Astrocyte of the hippocampus (primary cell): ENCODE measurements at places on chromosomes 11 and 22.

DNA sequence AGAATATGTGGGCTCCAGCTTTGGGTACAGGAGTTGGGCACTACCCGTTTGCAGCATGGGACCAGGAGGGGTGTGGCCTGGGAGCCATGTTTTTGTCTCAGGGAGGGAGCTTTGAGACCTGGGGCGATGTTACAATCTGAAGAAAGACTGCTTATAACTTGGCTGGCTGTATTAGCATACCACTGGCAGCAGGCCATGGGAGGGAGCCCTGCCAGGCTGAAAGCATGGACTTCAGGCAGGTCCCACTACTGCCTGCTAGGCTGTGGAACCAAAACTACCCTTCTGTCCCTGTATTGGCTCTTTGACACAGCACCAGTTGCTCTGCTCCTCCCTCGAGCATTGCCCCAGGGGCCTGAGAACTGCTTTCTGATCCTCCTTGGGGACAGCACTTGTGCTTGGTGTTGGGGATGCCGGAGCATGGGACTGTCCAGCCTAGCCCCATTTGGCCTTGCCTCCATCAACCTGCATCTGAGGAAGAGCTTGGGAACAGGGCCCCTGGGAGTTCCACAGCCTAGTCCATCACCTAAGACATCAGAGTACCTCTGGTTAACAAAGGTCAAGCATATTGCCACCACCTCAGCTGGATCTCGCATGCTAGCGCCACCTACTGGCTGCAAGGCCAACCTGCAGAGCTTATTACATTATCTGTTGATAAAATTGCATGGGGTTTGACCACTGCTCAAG is 217.4 kb downstream of the SBF2 start:
- peak; percentile 82 for DNase-seq

GRCh38 chr22:37230673-37231405 is 13.2 kb downstream of the RAC2 start:
- no peak for DNase-seq

GRCh38 chr22:44685384-44686056 is 16.5 kb upstream of the PRR5 start:
- peak; percentile 48 for DNase-seq

- no peak for DNase-seq
These were observed 42.5 kb downstream of the CABIN1 start for GRCh38 chr22:24053481-24054226.

DNA sequence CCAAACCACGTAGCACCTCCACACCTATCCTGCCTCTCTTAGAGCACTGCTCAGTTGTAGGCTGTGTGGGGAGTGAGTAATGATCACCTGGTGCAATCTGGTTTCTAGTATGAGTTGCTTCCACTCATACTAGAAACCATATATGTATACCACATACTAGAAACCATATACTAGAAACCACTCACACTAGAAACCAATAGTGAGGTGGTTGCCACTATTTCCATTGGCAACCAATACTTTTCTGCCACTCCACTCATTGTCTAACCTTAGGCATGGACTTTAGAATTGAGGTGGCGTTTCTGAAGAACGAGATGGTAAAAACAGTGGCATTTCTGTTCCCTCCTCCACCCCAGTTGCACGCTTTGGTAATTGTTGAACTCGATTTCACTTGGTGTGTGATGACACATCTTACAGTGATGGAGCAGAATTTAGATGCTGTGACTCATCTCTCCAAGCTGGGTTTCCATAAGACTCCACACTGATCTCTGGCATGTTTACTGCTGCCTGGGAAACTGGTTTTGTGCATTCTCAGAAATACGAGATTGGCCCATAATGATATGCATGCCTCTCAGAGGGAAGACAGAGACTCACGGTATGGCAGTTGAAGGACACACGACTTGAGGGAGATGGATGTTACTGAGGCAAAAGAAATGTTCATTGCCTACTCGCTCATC is 82.9 kb downstream of the KIRREL3 start:
- peak; percentile 97 for DNase-seq

GRCh38 chr11:64444838-64445441 is 86.0 kb downstream of the RPS6KA4 start:
- DNase-seq = peak; percentile 11

DNA sequence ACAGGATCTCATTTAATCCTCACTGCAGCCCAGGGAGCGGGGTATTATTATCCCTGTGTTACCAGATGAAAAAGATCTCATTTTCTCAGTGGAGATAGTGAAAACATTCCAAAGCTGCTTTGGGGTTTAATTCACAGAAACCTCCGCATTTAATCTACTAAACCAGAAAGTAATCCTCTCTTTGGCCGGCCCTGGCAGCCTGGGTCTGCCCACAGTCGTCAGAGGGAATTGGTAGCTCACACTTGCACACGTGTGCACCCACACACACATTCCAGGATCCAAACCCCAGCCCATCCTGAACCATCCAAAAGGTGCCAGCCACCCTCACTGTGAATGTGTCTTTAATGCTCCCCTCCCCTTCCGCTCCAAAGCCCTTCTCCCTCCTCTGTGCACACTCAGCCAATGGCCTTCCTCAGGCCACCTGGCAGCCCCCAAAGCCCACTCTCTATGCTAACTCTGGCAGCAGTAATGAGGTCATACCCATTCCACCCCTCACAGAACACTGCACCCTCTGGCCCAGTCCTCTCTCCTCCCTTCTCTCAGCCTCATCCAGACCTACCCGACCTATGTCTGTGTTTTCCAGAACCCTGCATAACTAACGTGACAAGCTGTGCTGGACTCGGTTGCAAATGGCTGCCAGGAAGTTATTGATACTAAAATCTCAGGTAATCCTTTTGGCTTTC is 466.2 kb downstream of the SOX6 start:
- DNase-seq = peak; percentile 88

GRCh38 chr11:64063777-64064176 is 28.0 kb downstream of the FLRT1 start:
- no peak for DNase-seq

DNA sequence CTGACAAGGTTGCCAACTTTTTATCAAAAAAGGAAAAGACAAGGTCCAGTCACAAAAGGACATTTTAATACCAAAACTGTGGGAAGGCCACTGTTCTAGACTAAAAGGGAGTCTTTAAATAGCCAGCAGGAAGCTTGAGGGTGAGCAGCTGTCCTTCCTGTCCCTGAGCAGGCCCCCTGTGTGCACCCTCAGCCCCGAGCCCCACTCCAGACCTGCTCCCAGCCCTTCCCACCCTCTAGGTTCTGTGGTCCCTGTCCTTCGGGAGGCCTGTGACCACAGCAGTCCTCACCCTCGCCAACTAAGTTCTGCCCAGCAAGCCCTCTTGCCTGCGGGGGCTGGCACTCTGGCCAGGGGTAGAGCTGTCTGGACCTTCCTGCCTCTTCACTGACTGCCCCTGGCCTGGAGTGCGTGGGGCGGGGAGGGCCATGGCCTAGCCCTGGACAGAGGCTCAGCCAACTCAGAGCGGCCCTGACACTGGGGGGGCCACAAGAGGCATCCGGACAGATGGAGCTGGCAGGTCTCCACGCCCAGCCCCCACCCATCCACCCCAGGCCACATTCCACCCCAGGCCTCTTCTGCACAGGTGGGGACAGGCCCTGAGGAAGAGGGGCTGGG is 1.6 kb upstream of the PLXNB2 start:
- no peak for DNase-seq

GRCh38 chr11:125247431-125247830 is 82.9 kb downstream of the PKNOX2 start:
- no peak for DNase-seq

- no peak for DNase-seq
These were observed 32.2 kb upstream of the PTPRJ start for GRCh38 chr11:47948137-47948536.

- no peak for DNase-seq
These were observed 5.5 kb upstream of the IGSF22 start for GRCh38 chr11:18731441-18731840.

- no peak for DNase-seq
These were observed 328.3 kb upstream of the NARS2 start for GRCh38 chr11:78902771-78903507.

- DNase-seq = no peak
These were observed 19.2 kb downstream of the DDX6 start for GRCh38 chr11:118771547-118772288.

GRCh38 chr11:76778874-76779273 is 4.3 kb upstream of the TSKU start:
- no peak for DNase-seq

GRCh38 chr11:722346-722811 is 16.3 kb downstream of the EPS8L2 start:
- DNase-seq = no peak

DNA sequence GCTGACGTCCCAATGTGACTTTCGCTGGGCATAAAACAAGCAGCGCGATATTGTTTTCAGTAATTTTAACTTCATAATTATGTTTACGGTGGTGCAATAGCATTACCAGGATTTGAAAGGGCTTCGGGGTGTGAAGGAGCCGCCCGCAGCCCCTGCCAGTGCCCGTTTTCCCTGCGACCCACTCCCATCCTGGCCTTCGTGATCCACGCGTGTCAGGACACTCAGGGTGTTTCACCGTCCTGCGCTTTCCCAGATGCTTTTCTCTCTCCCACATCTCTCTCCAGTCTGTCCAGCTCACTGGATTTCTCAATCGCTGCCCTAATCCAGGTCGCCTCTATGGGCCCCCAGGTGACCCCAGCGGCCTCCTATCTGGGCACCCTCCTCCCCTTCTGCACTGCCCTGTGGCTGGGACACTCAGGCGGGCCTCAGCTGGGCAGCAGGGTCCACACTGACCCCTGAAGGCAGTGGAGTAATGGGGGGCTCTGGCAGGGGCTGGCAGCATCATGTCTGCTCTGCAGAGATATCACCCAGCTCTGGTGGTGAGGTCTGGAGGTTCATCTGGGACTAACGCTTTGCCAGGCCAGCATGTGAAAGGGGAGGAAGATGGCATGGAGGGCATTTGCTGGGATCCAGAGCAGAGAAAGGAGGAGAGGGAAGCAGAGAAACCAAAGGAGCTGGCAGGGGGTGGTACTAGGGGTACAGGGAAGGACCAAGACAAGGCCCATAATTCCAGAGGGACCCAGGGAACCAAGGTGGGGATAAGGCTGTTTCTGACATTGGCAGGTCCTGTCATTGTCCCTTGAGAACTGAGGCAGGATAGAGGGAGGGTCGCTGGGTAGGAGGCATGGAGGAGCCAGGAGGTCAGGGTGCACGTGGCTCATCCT is 622.8 kb downstream of the BRD1 start:
- no peak for DNase-seq

DNA sequence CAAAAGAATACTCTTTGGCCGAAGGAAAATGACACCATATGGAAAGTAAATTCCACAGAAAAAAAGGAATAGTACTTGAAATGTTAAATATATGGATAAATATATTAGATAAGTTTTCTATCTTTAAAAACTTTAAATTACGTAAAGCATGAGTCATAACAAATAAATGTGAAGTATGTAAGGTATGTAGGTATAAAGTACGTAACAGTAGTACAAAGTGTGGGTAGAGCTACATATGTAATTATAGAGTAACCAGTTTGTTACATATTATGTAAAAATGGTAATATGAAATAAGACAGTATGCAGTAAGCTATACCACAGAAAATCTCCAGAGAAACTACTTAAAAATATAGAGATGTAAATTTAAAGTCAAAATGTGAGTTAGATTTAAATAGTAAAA is 582.3 kb upstream of the CHORDC1 start:
- DNase-seq = no peak
